NCI-H526 treated with DMSO at 0.1 percent for 48 hours (cell line): ENCODE measurements at places on chromosomes 6 and 20.

DNA sequence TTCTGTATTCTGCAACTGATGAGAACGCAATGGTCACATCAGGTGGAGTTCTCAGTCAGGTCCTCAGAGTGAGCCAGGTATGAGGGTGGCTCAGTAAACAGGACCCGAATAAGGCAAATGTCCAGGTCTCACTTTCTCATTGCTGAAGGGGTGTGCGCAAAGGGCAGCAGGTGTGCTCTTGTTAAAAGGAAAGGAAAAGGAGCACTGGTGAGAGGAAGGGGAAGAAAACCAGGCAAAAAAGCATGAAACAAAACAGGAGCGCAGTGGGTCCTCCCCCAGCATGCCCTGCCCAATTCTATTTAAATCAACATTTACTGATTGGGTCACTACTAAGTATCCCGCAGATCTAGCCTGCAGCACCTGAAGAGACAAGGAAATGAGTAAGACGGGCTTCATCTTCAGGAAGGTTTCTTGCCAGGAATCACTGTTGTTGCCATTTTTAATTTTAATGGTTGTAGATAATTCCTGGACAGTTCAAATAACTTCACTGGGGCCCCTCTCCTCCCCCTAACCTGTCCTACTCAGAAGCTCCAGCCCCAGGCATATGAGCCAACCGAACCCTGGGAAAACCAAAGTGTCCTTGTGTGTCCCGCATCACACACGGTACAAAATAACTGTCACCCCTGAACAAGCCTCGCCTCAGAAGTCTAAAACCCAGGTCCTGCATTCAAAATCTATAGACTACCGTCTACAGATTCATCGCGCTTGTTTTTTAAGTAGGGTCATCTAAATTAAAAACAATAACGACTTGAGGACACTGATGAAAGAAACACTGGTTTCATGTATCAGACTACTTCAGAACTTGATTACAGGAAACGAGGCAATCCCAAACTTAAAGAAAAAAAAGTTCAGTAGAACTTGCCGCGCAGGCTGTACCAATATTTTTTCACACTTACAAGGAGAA lies 980 bp downstream of the MBOAT1 start:
- no peak for DNase-seq

GRCh38 chr6:17292600-17293133 lies 11.5 kb downstream of the RBM24 start:
- DNase-seq = no peak

GRCh38 chr6:131682442-131682841 lies 18.8 kb downstream of the OR2A4 start:
- no peak for DNase-seq

GRCh38 chr6:128731249-128732165 lies 151.4 kb upstream of the LAMA2 start:
- no peak for DNase-seq

- DNase-seq = no peak
Observed at GRCh38 chr6:53359843-53360092, 11.0 kb upstream of the ELOVL5 start.

GRCh38 chr20:49768204-49769047 lies 44.2 kb upstream of the SLC9A8 start:
- DNase-seq = no peak

- peak; percentile 40 for DNase-seq
Observed at GRCh38 chr6:106715922-106716321, 86.5 kb downstream of the QRSL1 start.

GRCh38 chr6:20633566-20634340 lies 99.5 kb downstream of the CDKAL1 start:
- no peak for DNase-seq

DNA sequence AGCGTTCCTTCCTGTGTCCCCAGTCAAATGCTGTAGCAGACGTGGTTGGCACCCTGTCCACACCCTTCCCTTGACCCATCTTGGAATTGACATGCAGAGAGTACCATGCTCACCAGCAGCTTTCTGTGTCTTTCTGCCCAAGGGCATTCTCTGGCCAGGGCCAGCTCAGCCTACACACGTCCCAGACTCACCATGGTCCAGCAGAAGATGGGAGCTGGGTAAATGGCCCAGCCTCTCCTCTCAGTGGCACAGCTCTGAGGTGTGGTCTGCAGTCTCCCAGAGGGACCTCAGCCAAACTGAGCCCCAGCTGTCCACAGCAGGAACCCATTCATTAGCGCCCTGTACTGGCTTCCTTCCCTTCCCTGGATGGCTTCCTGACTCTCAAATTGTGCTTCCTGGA lies 31.1 kb upstream of the BLCAP start:
- no peak for DNase-seq

- no peak for DNase-seq
Observed at GRCh38 chr6:132964101-132964867, 149.9 kb downstream of the RPS12 start.

GRCh38 chr6:164069350-164069990 lies 655.0 kb downstream of the QKI start:
- DNase-seq = no peak

GRCh38 chr6:38552121-38552520 lies 87.6 kb downstream of the BTBD9 start:
- no peak for DNase-seq

- no peak for DNase-seq
Observed at GRCh38 chr20:60990643-60991042, 261.4 kb upstream of the CDH4 start.
